ELF-1 (cell line): ENCODE measurements at places on chromosomes 16 and 17.
A peak's percentile ranks its signal among the peaks of the same experiment; 100 is the strongest.

GRCh38 chr17:7122381-7122780 lies 7.8 kb upstream of the ASGR2 start:
- no peak for DNase-seq

- DNase-seq, result no peak
Observed at GRCh38 chr16:918741-919657, 51.8 kb downstream of the LMF1 start.

DNA sequence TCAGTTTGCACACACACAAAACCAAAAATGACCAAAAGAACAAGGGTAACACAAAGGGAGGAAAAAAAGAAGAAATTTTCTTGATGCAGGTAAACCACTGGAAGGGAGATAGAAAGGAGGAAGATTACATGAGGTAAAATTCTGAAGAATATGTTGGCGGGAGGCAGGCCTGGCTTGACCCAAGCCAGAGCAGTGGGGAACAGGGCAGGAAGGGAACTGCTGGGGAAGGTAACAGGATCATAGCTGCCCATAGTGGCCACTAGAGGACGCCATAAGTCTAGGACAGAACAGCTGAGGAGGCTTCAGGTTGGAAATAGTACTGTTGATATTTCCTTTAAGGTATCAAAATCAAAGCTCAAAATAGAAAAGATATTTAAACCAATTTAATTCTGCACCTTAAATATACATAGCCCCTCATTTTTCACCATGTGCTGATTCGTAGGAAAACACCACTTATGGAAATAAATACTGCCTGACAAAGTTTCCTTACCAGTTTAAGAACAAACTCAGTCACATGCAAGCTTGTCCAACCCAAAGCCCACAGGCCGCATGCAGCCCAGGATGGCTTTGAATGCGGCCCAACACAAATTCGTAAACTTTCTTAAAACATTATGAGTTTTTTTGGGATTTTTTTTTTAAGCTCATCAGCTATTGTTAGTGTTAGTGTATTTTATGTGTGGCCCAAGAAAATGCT lies 15.5 kb downstream of the VPS35 start:
- peak; percentile 81 for DNase-seq

DNA sequence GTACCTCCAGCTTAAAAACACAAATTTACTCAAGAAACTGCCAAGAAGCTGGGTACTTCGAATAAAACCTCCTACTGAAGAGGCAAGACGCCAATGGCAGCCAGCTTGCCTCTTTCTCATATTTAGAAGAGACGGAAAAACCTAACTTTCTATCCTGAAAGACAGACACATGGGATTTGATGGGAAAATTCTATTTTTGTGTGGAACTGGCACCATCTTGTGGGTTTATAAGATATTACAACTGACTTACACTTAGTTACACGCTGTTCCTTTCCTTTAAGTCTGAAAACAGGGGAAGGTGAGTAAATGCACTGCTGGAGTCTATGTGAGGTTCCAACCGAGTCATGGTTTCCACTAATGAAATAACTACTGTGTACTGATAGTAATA lies 10.3 kb downstream of the ZNF18 start:
- peak; percentile 9 for DNase-seq

- DNase-seq, result peak; percentile 16
Observed at GRCh38 chr17:39209317-39210092, 9.4 kb downstream of the RPL19 start.

- DNase-seq, result peak; percentile 0
Observed at GRCh38 chr17:20987511-20987910, 55.3 kb downstream of the USP22 start.
